ENCODE measurements at places on chromosomes 7 and 10.

GRCh38 chr7:69517985-69518704, 80.1 kb upstream of the AUTS2 start:
- no peak for DNase-seq

DNA sequence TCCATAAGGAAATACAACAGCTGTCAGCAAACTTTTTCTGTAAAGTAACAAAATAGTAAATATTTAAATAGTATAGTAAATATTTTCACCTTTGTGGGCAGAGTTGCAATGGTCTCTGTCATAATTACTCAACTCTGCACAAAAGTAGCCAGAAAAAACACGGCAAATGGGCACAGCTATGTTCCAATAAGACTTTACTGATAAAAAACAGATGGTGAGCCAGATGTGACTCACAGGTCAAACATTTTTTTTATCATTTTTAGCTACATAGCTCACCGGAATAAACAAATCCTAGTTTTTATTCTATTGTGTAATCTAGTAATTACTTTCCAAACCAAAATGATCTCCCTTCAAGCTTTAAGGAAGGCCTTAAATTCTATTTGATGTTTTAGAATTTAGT, 55.3 kb downstream of the NCAPG2 start:
- peak; percentile 44 for DNase-seq

GRCh38 chr7:18174996-18175395, 147.3 kb upstream of the PRPS1L1 start:
- no peak for DNase-seq

GRCh38 chr10:17865351-17865750, 56.2 kb downstream of the MRC1 start:
- no peak for DNase-seq

DNA sequence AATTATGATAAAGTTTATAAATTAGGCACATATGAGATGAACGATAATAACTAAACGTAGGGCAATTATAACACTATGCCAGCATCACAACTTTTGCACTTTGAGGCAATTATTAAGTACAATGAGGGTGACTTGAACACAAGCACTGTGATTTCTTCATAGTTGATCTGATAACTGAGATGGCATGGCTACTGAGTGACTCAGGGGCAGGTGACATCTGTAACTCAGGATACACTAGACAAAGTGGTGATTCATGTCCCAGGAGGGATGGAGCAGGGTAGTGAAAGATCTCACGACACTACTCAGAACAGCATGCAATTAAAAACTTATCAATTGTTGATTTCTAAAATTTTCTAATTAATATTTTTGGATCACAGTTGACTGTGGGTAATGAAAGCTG, 98.3 kb upstream of the ARHGAP21 start:
- peak; percentile 24 for DNase-seq

DNA sequence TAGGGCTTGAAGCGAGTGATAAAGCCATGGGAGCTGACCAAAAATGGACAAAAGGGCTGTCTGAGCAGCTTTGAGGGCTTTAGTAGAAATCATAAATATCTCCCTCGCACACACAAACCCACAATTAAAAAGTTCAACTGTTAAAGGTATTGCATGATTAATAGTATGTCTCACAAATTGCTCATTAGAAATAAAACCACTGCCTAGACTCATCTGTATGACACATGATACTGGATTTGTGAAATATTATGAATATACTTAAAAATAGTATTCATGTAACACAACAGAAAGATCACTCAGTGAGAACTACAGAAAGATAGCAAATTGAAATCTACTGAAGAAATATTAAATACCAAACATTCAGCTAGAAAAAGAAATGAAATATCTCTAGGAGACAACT, 11.9 kb upstream of the PTPN12 start:
- no peak for DNase-seq

GRCh38 chr10:17145239-17145638, 15.6 kb upstream of the CUBN start:
- DNase-seq, result no peak

GRCh38 chr10:7511612-7512011, 100.8 kb upstream of the SFMBT2 start:
- DNase-seq, result no peak

DNA sequence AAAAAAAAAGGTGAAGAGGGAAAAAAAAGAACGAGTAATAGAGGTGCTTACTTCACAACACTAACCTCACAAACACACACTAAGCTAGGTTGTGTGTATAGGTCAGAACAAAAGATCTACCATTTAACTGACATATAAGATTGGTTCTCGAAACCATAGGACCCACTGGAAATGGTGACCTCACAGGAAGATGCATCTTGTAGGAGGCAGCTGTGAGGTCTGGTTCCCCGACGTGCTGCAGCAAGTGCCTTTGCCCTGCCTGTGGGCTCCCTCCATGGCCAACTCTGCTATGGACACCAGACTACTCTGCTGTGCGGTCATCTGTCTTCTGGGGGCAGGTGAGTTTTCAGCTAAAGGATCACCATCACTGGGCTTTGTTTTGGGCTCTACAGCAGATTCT, 133.8 kb upstream of the PRSS1 start:
- no peak for DNase-seq

DNA sequence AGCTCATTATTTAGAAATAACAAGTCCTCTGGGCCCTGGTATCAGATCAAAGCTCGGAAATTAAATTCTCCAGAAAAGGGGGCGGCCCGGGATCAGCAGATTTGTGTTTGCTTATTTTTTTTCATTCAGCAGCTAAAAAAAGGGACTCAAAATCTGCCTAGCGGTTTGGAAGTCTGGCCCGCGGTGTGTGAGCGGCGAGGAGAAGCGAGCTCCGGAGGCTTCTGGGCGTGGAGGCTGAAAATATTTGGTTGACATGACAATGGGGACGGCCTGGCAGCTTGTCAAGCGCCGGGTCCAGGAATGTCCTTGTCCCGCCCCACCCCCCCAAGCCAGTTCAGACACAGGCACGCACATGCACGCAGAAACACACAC, 43.4 kb downstream of the FOXL3 start:
- no peak for DNase-seq

DNA sequence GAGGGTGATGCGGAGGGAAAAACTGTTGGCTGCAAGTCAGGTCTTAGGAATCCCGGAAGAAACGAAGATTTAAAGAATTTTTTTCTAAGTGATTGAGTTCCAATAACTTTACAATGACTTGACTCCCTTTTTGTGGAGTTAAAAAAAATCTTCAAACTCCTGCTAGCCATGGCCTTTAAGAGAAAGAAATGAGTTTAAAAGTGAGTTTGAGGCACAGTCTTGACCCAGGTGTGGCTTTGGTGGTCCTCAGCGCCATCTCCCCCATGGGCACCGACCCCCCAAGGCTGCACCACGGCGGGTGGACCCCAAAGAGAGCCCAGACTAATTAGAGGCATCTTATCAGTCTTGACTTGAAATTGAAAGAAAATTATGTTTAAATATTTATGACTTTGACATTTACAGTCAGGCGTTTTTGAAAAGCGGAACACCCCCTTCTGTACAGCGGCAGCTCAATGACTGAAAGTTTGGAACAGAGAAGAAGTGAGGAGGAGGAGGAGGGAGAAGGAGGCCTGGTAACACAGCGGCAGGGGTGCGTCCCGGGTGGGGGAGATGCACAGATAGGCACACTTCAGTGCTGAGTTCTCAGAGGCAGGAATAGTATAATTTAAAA, 349.6 kb downstream of the DNAJB6 start:
- DNase-seq, result no peak

DNA sequence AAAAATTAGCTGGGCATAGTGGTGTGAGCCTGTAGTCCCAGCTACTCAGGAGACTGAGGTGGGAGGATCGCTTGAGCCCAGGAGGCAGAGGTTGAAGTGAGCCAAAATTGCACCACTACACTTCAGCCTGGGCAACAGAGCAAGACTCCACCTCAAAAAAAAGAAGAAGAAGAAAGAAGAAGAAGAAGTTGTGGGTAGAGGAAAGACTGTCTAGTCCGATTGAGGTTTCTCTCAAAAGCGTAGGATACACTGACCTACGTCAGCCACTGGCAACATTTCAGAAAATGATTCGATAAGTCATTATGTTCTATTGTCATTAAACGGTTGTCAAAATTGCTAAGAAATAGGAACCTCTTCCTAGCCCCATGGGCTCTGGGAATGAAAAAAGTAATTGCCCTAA, 22.3 kb upstream of the RHBDD2 start:
- no peak for DNase-seq

DNA sequence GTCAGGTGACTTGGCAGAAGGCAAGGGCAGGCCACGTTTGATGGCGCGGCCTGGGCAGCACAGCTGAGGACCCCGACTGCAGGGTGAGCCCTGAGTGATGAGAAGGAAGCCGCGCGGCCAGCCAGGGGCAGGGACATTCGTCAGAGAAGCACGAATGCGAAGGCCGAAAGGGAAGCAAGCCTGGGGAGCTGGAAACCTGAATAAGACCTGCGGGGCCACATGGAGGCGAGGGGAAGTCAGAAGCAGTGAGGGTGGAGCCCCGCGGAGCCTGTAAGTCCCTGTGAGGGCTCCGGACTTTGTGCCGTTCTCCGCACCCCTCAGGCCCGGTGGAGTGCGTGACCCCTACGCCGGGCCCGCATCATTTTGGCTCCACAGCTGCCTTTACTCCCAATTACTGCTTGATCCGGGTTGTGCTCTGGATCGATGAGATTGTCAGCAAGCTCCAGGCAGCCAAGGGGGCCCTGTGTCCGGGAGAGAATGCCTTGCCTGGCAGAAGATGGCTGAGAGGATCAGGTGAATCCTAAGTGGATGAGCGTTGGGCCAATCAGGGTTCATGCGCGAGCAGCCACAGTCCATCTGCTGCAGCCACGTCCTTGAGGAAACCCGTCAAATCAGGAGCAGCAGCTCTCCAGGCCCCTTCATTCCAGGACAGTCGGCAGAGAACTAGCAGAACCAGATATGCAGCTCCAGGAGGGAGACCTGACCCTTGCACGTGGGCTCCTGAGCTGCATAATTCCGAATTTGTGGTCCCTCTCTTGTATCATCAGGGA, 293.3 kb upstream of the SHH start:
- DNase-seq, result no peak

DNA sequence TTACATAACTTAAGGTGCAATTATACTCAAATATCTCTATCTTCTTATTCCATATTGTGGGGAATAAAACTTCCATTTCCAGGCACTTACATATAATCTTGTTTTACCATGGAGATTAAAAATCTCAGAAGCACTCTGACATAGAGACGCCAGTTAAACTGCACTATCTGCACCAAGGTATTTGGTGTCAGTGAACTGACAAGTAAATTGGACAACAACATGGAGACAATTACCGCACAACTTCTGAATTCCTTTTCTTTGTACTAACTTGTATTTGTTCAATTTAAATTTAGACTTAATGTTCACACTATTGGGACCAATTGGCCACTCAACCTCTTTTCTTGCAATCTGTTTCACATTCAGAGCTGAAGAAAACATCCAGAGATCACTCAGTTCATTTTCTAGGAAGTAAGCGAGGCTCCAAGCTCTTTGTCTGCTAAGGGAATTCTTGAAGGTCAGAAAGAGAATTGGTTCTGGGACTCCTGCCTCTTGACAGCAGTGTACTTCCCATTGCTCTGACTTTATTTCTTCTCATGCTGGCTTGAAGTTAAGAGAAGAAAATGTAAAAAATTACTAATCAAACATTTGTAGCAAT, 184.7 kb downstream of the CHCHD3 start:
- DNase-seq, result no peak

GRCh38 chr7:138186951-138187351, 110.7 kb downstream of the AKR1D1 start:
- DNase-seq, result peak; percentile 26

DNA sequence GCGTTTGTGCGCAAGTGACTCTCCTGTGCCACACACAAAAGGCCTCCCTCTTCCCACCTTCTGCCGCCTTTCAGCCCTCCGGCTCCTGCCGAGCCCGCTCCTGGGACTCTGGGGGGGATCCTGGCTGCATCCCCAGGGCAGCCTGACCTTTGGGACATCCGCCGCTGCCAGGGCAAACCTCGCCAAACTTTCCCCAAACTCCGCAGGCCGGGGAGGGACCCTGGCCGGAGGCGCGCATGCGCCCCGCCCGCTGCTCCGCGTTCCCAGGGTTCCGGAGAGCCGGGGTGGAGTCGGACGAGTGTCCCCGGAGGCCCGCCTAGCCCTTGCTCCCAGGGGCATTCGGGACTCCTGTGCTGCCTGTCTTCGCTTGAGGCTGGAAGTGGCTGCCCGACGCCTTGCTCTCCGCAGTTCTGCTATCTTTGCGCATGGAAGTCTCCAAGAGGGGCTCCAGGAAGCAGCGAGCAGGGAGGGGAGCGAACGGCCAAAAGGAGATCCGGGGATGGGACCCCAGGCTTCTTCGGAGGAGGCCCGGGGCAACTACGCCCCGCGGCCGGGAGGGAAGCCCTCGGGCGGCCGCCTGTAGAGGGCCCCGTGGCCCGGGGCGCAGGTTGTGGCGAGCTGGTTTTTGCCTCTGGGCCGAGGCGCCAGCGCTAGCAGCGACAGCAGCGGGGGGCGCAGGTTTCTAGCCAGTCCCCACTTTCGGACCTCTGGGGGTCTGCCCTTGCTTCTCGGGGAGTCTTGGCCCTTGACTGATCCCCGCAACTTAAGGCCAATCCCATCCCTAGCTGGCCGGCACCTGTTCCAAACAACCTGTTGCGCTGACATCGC, 7.0 kb downstream of the PTF1A start:
- no peak for DNase-seq

- DNase-seq, result peak; percentile 85
Measured at GRCh38 chr7:32164341-32164996, 94.3 kb upstream of the PDE1C start.

- DNase-seq, result no peak
Measured at GRCh38 chr7:12703881-12704280, 16.4 kb downstream of the ARL4A start.

GRCh38 chr7:118327174-118327573, 102.7 kb downstream of the ANKRD7 start:
- no peak for DNase-seq

GRCh38 chr7:9407816-9408215, 974.4 kb downstream of the NXPH1 start:
- DNase-seq, result no peak

- no peak for DNase-seq
Measured at GRCh38 chr10:77248104-77248790, 389.4 kb downstream of the KCNMA1 start.

DNA sequence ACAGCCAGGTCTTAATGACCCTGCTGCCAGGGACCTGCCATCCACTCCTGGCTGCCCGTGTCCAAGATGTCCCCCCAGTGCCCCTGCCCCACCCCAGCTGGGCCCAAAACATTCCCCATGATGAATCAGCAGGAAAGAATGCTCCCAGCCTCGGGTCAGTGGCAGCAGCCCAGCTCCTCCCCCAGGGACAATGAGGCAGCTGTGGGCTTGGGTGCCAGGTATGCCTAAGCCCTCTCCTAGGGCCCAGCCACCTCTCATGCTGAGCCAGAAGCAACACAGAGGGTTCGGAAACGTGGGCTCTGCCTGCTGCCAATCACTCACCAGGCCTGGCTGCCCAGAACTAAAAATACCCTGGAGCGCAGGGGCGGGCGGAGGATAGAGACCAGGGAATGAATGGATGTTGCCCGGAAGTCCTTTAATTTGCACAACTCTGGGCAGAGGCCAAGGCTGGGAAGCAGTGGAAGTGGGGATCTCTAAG, 1.5 kb upstream of the LOXL4 start:
- DNase-seq, result peak; percentile 97

GRCh38 chr10:126087796-126088505, 191.6 kb downstream of the FANK1 start:
- no peak for DNase-seq

- DNase-seq, result no peak
Measured at GRCh38 chr7:37675749-37676148, 7.8 kb upstream of the GPR141 start.

GRCh38 chr10:52900593-52900992, 128.0 kb upstream of the MBL2 start:
- no peak for DNase-seq

GRCh38 chr10:36195364-36195763, 553.3 kb upstream of the FZD8 start:
- DNase-seq, result no peak

- DNase-seq, result no peak
Measured at GRCh38 chr10:28897617-28898464, 220.5 kb downstream of the BAMBI start.

Measured in ACHN (cell line).